ENCODE measurements at places on chromosomes 12 and 14. TPM values are rescaled to one million over a fixed set of nuclear protein-coding genes. Genes with fewer than 3 reads are reported as not detected.

The RNASE7 gene
- not detected for total RNA-seq

The PAWR gene
- 46.6 TPM for total RNA-seq

The TSPAN11 gene
- 3.6 TPM for total RNA-seq

The RNASE11 gene
- not detected for total RNA-seq

The ACOT6 gene
- total RNA-seq, result not detected

The FAIM2 gene
- total RNA-seq, result not detected

The NRIP2 gene
- not detected for total RNA-seq

The INHBE gene
- not detected for total RNA-seq

The FKBP3 gene
- 55.9 TPM for total RNA-seq

The KRT71 gene
- not detected for total RNA-seq

The SLC15A5 gene
- not detected for total RNA-seq

The GDF3 gene
- total RNA-seq, result 0.74 TPM

The P2RX2 gene
- total RNA-seq, result not detected

The CAPZA3 gene
- not detected for total RNA-seq

The SPIC gene
- total RNA-seq, result not detected

The KCNH3 gene
- not detected for total RNA-seq

Data from mammary microvascular endothelial cell (primary cell).